ENCODE measurements at places on chromosomes 12 and 14. TPM values are rescaled to one million over a fixed set of nuclear protein-coding genes. Genes with fewer than 3 reads are reported as not detected.

GRCh38 chr14:103022002-103022684 is 35.2 kb downstream of the CDC42BPB start:
- no peaks in the 10 kb centered on the region for H3K36me3 ChIP-seq
- H3K4me1 ChIP-seq = peaks cover 47% of the 10 kb centered on the region
- no peaks in the 10 kb centered on the region for H3K27me3 ChIP-seq
- peak; percentile 69 for DNase-seq
- peak overlapping the region; percentile 39 for H3K4me3 ChIP-seq

- no peaks in the 10 kb centered on the region for H3K4me1 ChIP-seq
- no peaks in the 10 kb centered on the region for H3K36me3 ChIP-seq
- no peak overlapping the region for H3K4me3 ChIP-seq
- no peak for DNase-seq
- H3K27me3 ChIP-seq = no peaks in the 10 kb centered on the region
Measured at GRCh38 chr12:97203408-97203807, 259.2 kb upstream of the RMST start.

DNA sequence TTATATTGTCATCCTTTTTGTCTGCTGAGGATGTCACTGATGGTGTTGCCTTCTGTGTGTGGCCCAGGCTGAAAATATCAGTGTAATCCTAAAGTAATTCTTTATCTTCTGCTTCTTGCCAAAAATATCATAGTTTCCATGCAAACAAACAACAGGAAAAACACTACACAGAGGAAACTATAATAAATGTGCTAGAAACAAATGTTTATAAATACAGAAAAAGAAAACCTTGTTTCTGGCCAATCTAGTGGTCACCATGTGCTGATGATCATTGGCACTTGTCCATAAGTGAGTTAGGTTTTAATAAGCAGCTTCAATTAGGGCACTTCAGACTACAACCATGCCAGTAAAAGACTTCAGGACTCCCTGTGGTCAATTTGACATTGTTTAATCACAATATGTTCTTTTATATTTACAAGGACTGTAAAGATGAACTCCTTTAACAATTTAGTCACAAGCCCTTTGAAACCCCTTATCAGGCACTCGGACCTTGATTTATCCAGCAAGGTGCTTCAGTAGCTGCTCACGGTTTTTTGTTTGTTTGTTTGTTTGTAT is 124.8 kb downstream of the TMTC3 start:
- no peak overlapping the region for H3K4me3 ChIP-seq
- no peaks in the 10 kb centered on the region for H3K36me3 ChIP-seq
- DNase-seq = peak; percentile 8
- no peaks in the 10 kb centered on the region for H3K4me1 ChIP-seq
- H3K27ac ChIP-seq = no peak overlapping the region

- H3K36me3 ChIP-seq = 0 out of 2 replicates have a peak, but pooled peaks cover 13% of the 10 kb centered on the region
- H3K27me3 ChIP-seq = no peaks in the 10 kb centered on the region
- no peaks in the 10 kb centered on the region for H3K4me1 ChIP-seq
- H3K27ac ChIP-seq = no peak overlapping the region
- H3K4me3 ChIP-seq = no peak overlapping the region
Measured at GRCh38 chr12:28453686-28454085, 263.4 kb downstream of the CCDC91 start.

GRCh38 chr12:111408116-111408440 is 2.4 kb downstream of the SH2B3 start:
- H3K27ac ChIP-seq = peak overlapping the region; percentile 84
- H3K4me3 ChIP-seq = peak overlapping the region; percentile 93
- DNase-seq = peak; percentile 24

DNA sequence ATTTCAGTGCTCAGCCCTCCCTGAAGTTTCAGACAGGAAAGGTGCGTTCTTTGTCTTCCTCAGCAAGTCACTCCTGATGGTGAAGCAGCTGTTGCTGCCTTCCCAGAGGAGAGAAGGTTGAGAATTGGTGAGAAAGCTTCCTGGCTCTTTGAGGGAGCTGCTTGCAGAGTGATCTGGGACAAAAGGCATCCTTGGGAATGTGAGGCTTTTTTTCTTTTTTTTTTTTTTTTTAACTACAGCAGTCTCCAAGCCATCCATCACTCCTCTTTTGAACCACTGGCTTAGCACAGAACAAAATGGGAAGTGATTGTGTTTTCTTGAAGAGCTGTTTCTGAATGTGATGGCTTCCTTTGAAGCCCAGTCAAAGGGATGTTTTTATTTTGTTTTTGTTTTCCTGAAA is 120.4 kb upstream of the LRIG3 start:
- H3K4me3 ChIP-seq = peak overlapping the region; percentile 55
- H3K4me1 ChIP-seq = peaks cover 46% of the 10 kb centered on the region
- H3K27me3 ChIP-seq = no peaks in the 10 kb centered on the region
- DNase-seq = peak; percentile 84

The TPH2 gene
- not detected for total RNA-seq

GRCh38 chr14:99274346-99275221 is 2.6 kb upstream of the BCL11B start:
- H3K4me1 ChIP-seq = peaks cover 13% of the 10 kb centered on the region
- DNase-seq = peak; percentile 68
- peaks cover 63% of the 10 kb centered on the region for H3K27me3 ChIP-seq
- peak overlapping the region; percentile 55 for H3K4me3 ChIP-seq

The ANKRD33 gene
- total RNA-seq = not detected

- no peak overlapping the region for H3K27ac ChIP-seq
- H3K36me3 ChIP-seq = no peaks in the 10 kb centered on the region
- peaks cover 44% of the 10 kb centered on the region for H3K4me1 ChIP-seq
- no peak overlapping the region for H3K4me3 ChIP-seq
- peak; percentile 46 for DNase-seq
Measured at GRCh38 chr14:32564596-32564995, 235.5 kb downstream of the AKAP6 start.

- peak overlapping the region; percentile 38 for H3K4me3 ChIP-seq
- H3K36me3 ChIP-seq = no peaks in the 10 kb centered on the region
- H3K27me3 ChIP-seq = no peaks in the 10 kb centered on the region
- H3K4me1 ChIP-seq = peaks cover 18% of the 10 kb centered on the region
- DNase-seq = peak; percentile 84
Measured at GRCh38 chr12:102067574-102068258, 5.9 kb upstream of the WASHC3 start.

- H3K4me3 ChIP-seq = no peak overlapping the region
- H3K27ac ChIP-seq = peak overlapping the region; percentile 46
- no peaks in the 10 kb centered on the region for H3K27me3 ChIP-seq
- H3K36me3 ChIP-seq = no peaks in the 10 kb centered on the region
- H3K4me1 ChIP-seq = peaks cover 18% of the 10 kb centered on the region
Measured at GRCh38 chr12:89893972-89894706, 185.5 kb upstream of the ATP2B1 start.

DNA sequence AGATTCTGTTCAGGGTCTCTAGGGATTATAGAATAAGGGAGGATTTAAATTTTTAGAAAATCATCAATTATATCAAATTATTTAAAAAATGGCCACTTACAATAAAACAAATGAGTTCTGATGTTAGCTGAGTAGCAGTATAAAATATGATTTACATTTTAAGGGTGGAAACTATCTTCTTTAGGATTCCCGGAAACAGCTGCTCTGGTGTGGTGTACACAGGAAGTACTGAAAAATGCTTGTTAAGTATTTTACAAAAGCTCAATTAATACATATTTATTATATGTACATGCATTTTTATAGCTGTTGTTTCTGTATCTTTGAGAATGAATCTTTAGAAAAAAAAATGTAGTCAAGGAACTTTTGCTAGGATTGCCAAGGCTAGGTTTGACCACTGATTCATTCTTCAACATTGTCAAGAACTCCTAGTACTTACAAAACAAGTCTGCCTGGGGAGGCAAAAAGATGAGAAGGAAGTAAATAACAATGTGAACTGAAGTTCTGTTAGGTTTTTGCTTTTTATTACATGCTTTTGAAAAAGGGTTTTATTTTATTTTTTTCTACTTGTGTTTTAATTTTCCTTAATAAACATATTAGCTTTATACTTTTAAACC is 48.0 kb downstream of the ARF6 start:
- no peaks in the 10 kb centered on the region for H3K27me3 ChIP-seq
- H3K4me1 ChIP-seq = peaks cover 16% of the 10 kb centered on the region
- peak overlapping the region; percentile 12 for H3K27ac ChIP-seq

GRCh38 chr14:77547512-77548180 is 49.0 kb upstream of the ISM2 start:
- no peak overlapping the region for H3K4me3 ChIP-seq
- DNase-seq = no peak
- no peaks in the 10 kb centered on the region for H3K4me1 ChIP-seq
- H3K36me3 ChIP-seq = peaks cover 45% of the 10 kb centered on the region

GRCh38 chr12:87931812-87932211 is 97.4 kb downstream of the C12orf50 start:
- H3K27ac ChIP-seq = no peak overlapping the region
- H3K4me1 ChIP-seq = no peaks in the 10 kb centered on the region
- H3K36me3 ChIP-seq = no peaks in the 10 kb centered on the region
- no peak overlapping the region for H3K4me3 ChIP-seq
- H3K27me3 ChIP-seq = no peaks in the 10 kb centered on the region

DNA sequence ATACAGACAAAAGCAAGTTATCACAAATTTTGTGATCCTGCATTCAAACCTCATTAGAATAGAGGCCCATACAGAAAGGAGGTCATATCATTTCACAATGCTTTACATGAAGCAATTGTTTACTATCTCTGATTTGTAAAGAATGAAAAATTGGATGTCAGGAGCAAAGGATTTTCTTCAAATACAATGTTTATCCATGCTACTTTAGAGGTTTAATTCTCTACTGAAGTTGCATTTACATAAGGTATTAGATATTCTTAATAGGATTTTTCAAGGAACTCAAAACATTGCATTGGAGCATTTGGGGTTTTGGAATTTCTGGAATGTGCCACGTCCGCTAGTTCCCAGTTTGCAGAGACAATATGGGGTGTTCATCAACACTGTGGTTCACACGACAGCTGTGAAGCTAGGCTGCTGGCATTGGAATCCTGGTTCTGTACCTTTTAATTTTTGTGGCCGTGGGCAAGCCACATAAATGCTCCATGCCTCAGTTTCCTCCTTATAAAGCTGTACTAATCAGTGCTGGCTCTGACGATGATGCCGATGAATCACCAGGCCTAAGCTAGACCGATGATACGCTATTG is 174.8 kb downstream of the APAF1 start:
- H3K4me3 ChIP-seq = no peak overlapping the region
- H3K27me3 ChIP-seq = 0 out of 2 replicates have a peak, but pooled peaks cover 3% of the 10 kb centered on the region
- DNase-seq = no peak

DNA sequence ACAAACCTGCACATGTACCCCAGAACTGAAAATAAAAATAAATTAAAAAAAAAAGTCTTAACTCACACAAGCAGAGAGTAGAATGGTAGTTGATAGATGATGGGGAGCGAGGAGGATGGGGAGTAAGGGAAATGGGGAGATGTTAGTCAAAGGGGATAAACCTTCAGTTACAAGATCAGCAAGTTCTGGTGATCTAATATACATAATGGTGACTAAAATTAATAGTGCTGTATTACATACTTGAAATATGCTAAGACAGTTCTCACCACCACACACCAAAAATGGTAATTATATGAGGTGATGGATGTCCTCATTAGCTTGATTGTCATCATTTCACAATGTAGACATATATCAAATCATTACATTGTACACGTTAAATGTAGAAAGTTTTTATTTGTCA is 3.2 kb upstream of the C12orf42 start:
- no peak for DNase-seq
- H3K36me3 ChIP-seq = no peaks in the 10 kb centered on the region
- H3K4me3 ChIP-seq = no peak overlapping the region
- no peak overlapping the region for H3K27ac ChIP-seq
- no peaks in the 10 kb centered on the region for H3K4me1 ChIP-seq
- peaks cover 19% of the 10 kb centered on the region for H3K27me3 ChIP-seq

- H3K4me1 ChIP-seq = no peaks in the 10 kb centered on the region
- H3K4me3 ChIP-seq = no peak overlapping the region
- no peak for DNase-seq
- no peak overlapping the region for H3K27ac ChIP-seq
Measured at GRCh38 chr14:98167705-98168104, 1104.3 kb downstream of the BCL11B start.

GRCh38 chr14:91318911-91319310 is 74.4 kb upstream of the GPR68 start:
- no peak overlapping the region for H3K4me3 ChIP-seq
- H3K36me3 ChIP-seq = no peaks in the 10 kb centered on the region
- DNase-seq = no peak

The GPRC5D gene
- total RNA-seq = not detected

The ARMH4 gene
- 3.3 TPM for total RNA-seq

- H3K4me3 ChIP-seq = peak overlapping the region; percentile 54
- no peak overlapping the region for H3K27ac ChIP-seq
- H3K36me3 ChIP-seq = peaks cover 68% of the 10 kb centered on the region
- peaks cover 16% of the 10 kb centered on the region for H3K4me1 ChIP-seq
Measured at GRCh38 chr12:54285150-54286041, 4.9 kb downstream of the HNRNPA1 start.

The RNASE3 gene
- not detected for total RNA-seq

GRCh38 chr12:122661938-122662337 is 41.2 kb downstream of the HCAR2 start:
- no peaks in the 10 kb centered on the region for H3K36me3 ChIP-seq
- H3K4me1 ChIP-seq = no peaks in the 10 kb centered on the region
- no peak for DNase-seq
- H3K27ac ChIP-seq = no peak overlapping the region
- H3K27me3 ChIP-seq = no peaks in the 10 kb centered on the region
- no peak overlapping the region for H3K4me3 ChIP-seq

The KRT75 gene
- not detected for total RNA-seq

The LTB4R2 gene
- 6.8 TPM for total RNA-seq

The TMEM121 gene
- 11.1 TPM for total RNA-seq

The GDF3 gene
- total RNA-seq = not detected

GRCh38 chr14:88322504-88323085 is 474 bp downstream of the KCNK10 start:
- peak overlapping the region; percentile 39 for H3K4me3 ChIP-seq
- no peaks in the 10 kb centered on the region for H3K4me1 ChIP-seq
- no peak for DNase-seq

- no peak for DNase-seq
- no peaks in the 10 kb centered on the region for H3K27me3 ChIP-seq
- H3K36me3 ChIP-seq = 0 out of 2 replicates have a peak, but pooled peaks cover 2% of the 10 kb centered on the region
- peak overlapping the region; percentile 28 for H3K4me3 ChIP-seq
Measured at GRCh38 chr12:45243963-45244362, 28.1 kb downstream of the ANO6 start.

GRCh38 chr12:131693149-131693548 is 17.7 kb upstream of the SFSWAP start:
- no peaks in the 10 kb centered on the region for H3K4me1 ChIP-seq
- no peak overlapping the region for H3K4me3 ChIP-seq
- H3K36me3 ChIP-seq = no peaks in the 10 kb centered on the region
- no peak overlapping the region for H3K27ac ChIP-seq
- DNase-seq = no peak

GRCh38 chr12:131527092-131527491 is 183.8 kb upstream of the SFSWAP start:
- no peak overlapping the region for H3K27ac ChIP-seq
- no peaks in the 10 kb centered on the region for H3K4me1 ChIP-seq
- no peaks in the 10 kb centered on the region for H3K27me3 ChIP-seq
- H3K4me3 ChIP-seq = no peak overlapping the region

The TMEM19 gene
- 25.8 TPM for total RNA-seq

- H3K4me1 ChIP-seq = peaks cover 32% of the 10 kb centered on the region
- no peak overlapping the region for H3K4me3 ChIP-seq
- peak; percentile 97 for DNase-seq
Measured at GRCh38 chr12:127810041-127810440, 456.9 kb upstream of the TMEM132C start.

The ZFHX2 gene
- total RNA-seq = not detected

All from GM23248 (cell line).